Stimulated activated naive CD8-positive, alpha-beta T cell treated with anti-CD3 and anti-CD28 coated beads, Interleukin-15, amount 100 ng/mL, for 72 hours (primary cell): ENCODE measurements at places on chromosomes 5 and 9.

GRCh38 chr9:127455324-127455992 lies 4.1 kb downstream of the LRSAM1 start:
- DNase-seq = no peak

GRCh38 chr9:131429121-131430012 lies 35.5 kb downstream of the PRRC2B start:
- DNase-seq = no peak

- no peak for DNase-seq
Measured at GRCh38 chr5:96876292-96876850, at the start of gene ERAP2. Gene ERAP2, plus strand, starts transcription at chr5:96876500. Its CDS starts 3,186 bp downstream, at chr5:96879686.

DNA sequence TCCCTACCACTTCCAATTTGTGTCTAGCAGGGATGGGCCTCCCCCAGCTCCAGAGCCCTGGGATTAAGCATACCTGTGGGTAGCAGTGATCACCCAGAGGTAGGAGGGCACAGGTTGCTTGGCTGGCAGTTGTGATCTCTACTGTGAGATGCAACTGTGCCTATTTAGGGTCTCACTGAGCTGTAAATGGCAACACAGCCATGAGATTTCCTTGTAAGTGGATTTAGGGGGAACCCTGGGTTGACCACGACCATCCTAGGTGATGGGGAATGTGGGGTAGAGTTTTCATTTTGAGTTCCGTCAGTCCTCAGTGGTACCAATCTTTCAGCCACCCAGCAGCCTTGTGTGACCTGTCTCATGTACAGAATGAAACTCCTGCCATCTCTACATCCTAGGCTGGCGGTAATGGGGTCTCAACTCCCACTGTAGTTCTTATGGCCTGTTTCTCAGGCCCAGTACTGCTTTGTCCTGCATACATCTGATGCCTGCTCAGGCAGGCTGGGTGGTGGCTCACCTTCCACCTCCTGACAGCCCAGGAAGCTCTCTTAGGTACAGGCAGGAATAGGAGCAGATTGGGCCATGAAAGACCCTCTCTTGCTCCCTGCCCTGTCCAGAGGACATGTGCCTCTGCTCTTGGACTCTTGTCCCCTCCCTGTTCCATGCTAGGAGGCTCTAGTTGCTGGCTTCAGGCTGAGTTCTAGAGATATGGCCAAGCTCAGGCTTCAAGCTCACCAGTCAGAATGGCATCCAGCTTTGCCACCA lies 8.1 kb downstream of the HNRNPAB start:
- DNase-seq = no peak

GRCh38 chr9:24297931-24298330 lies 247.8 kb downstream of the IZUMO3 start:
- DNase-seq = no peak

GRCh38 chr5:147336876-147337275 lies 102.0 kb downstream of the STK32A start:
- DNase-seq = no peak

DNA sequence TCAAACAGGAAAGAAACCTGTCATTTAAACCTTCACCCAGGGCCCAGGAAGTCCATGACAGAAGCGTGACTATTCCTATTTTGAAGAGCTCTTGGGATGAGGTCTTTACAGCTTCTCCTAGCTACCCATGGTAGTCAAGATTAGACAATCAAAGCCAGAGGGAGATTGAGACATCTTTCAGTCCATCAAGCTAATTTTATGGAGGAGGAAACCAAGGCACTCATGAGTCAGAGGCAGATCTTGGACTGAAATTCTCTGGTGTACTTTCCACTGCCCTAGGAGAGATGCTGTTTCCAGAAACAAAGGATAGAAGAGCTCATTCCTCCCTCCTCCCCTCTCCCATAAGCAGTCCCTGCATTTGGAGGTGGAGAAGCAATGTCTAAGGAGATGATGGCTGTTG lies 9.2 kb downstream of the TNFSF8 start:
- no peak for DNase-seq

- no peak for DNase-seq
Measured at GRCh38 chr9:110115826-110116542, 92.0 kb downstream of the C9orf152 start.

GRCh38 chr9:120694559-120694958 lies 19.7 kb downstream of the MEGF9 start:
- no peak for DNase-seq

DNA sequence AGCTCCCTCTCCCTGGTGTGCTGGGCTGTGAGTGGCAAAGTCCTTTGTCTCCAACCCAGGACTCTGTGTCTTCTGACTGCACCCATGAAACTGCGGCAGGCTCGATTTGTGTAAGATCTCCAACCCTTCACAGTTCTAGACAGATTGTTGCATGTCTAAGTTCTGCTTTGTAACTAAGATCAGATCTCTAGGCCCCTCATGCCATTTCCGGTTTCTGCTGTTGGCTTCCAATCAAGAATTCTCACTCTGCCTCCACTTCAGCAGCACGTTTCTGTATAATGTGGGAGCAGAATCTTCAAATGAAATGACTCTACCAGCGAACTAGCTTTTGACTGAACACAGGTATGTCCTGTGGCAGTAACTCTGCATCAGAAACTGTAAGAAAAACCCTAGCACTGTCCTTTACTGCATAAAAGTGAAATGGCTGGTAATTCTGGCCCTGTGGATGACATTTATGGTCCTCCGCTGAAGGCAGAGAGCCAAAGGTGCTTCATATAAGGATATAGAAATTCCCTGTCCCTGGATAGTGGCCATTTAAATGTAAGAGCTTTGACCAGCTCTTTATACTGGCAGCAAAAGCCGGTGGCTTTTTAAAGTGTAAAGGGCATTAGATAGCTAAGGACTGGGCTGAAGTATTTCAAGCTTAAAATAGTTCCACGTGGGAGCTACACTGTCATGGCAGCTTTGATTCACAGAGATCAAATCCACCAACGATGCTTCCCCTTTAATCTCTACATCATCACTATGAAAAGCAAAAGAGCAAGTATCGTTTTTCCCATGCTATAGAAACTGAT lies 319.0 kb upstream of the CDH6 start:
- DNase-seq = no peak

DNA sequence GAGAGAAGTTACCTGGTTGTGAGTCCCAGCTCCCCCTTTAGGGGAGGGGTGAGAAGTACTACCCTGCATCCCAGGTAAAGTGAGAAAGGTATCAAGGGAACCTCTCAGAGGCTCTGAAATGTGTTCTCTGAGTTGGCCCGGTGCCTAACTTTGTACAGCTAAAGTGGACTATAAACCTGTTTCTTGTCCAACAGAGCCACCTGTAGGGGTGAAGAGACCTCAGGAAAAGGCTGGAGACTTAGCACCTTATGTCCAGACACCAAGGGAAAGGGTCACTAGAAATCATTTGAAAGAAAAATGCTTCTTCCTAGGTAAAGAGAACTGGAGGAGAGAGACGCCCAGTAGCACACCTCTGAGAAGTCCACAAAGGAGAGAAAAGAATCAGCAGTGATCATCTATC lies 108.3 kb upstream of the KIF2A start:
- no peak for DNase-seq

DNA sequence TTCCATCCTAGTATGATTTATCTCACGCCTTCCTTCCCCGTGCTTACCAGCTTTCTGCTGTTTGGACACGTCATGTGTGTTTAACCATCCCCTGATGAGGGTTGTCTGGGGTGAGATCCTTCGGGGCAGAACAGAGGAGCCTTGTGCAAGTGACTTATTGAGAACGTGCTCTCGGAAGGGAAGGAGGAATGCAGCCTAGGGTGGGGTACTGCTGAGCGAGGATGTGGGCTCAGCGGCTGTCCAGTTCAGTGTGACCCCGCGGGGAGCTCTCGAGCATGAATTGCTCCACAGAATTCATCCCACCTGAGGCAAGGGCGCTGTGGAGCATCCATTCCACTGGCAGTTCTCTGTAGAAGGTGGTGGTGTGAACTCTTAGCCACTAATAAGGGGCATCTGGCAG lies 4.0 kb downstream of the MYOZ3 start:
- DNase-seq = no peak

DNA sequence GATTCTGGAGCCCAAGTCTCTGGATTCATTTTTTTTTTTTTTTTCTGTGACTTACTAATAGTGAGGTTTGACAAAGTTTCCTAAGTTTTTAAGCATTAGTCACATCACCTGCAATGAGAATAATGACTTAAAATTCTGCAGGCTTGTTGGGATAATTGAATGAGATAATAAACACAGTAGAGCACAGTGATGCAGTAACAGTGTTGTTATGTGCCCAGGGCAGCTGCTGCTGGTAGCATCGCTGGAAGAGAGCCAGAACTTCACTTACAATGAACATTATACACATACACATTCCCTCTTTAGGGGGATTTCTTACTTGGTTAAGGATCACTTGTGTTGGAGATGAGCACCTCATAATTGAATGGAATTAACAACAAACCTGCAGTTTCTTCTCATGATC lies 78.9 kb downstream of the ALDH7A1 start:
- no peak for DNase-seq
